ENCODE measurements at places on chromosomes 1 and 21.

- DNase-seq = no peak
Measured at GRCh38 chr1:182235604-182235951, 156.0 kb downstream of the GLUL start.

GRCh38 chr21:45326169-45326851 is 38.6 kb upstream of the POFUT2 start:
- DNase-seq = no peak

GRCh38 chr1:114088392-114089299 is 65.0 kb downstream of the SYT6 start:
- DNase-seq = no peak

DNA sequence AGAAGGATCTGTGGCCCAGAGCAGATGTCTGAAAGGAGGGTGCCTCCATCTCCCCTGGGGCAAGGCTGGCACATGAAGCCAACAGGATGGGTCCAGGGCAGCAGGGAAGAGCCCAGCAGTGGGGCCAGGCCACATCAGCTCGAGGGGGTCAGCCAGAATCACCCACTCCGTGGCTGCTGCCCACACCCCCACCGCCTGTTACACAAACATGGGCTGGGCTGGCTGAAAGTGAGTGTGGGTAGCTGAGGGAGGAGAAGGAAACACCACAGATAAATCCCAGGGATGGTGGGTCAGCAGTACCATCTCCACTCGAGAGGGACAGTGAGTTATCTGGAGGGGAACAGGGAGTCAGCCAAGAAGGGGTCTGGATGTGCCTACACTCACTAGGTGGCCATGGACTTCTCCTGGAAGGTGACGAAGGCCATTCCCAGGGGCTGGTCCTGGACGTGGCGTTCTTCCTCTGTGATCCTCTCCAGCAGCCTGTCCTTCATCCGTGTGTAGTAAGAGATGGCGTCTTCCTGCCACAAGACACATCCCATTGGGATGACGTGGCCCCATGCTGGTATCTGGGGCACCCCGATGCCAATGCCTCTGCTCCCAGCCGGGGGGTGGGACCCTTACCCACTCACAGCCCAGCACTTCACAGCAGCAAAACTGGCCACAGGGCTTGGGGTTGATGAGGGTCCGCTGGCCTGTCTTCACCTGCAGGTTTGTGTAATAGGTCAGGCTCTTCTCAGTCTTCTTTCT is 20.2 kb downstream of the TMEM63A start:
- DNase-seq = no peak

DNA sequence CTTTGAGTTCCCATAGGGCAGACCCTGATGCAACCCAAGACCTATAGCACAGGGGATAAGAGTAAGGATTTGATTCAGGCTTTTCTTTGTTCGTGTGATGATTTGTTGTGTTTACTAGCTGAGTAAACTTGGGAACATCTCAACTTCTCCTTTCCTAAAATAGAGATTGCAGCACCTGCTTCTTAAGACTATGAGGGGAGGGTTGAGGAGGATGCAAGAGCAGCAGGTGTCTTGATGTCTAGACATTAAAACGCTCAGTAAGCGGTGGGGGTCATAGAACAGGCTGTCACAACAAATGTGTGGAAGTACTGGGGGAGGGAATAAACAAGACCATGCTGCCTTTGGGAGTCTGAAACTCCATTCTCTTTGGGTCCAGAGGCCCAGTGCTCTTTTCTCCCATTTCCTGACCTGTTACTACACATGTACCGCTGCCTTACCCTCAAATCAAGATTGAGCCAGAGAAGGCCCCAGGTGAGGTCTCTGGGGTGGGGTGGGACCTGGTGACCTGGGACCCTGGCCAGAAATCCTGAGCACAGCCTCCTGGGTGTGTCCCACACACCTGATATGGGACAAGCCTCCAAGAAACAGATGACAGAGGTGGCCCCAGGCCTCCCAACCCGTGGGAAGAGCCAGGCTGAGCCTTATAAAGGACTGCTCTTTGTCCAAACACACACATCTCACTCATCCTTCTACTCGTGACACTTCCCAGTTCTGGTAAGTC is at the start of gene S100A7A:
TSS of gene S100A7A (plus strand) at position 671 of the 721 bp plus-strand sequence. CDS start 1,563 bp downstream, outside the sequence.
- DNase-seq = no peak

- DNase-seq = no peak
Measured at GRCh38 chr1:69263921-69264391, 303.8 kb upstream of the LRRC7 start.

DNA sequence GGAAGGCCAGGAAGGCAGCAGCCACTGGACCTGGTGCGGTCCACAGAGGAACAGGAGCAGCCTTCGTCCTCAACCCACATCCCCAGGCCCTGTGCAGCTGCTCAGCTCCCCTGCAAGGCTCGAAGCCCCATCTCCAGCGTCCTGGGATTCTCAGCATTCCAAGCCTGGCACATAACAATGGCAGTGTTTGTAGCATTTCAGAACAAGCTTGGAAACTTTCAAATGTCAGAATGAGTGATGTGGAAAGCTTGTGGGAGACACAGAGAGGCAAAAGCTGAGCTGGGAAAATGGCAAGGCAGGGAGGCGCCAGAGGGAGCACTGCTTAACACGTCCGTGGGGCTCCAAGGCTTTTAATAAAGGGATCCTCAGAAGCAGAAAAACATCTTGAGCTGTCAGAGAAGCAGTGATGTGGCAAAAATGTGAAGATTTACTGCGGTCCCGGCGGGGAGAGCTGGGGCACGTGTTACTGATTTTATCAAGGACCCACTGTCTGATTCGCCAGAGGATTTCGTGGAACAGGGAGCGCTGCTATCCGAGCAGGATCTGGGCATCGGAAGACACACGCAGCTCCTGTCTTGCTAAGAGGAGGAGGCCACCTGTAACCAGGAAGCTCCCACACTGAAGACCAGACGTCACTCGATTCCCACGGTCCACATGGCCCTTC is 38.1 kb downstream of the TOMM20 start:
- no peak for DNase-seq

DNA sequence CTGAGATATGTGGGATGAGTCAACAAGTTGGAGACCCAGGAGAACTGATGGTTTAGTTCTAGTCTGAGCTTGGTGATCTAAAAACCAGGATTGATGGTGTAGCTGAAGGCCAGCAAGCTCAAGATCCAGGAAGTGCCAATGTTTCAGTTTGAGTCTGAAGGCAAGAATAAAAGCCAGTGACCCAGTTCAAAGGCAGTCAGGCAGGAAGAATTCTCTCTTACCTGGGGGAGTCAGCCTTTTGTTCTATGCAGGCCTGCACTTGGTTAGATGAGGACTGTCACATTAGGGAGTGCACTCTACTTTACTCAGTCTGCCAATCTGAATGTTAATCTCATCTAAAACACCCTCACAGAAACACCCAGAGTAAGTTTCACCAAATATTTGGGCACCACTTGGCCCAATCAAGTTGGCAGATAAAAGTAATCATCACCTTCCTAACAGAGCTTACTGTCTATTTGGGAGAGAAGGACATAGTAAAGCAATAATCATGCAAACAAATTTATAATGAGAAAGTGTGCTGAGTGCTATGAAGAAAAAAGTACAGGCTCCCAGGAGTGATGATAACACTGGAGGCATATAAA is 63.4 kb downstream of the TSEN15 start:
- DNase-seq = no peak

GRCh38 chr1:232263452-232263851 is 366.5 kb downstream of the SIPA1L2 start:
- no peak for DNase-seq

DNA sequence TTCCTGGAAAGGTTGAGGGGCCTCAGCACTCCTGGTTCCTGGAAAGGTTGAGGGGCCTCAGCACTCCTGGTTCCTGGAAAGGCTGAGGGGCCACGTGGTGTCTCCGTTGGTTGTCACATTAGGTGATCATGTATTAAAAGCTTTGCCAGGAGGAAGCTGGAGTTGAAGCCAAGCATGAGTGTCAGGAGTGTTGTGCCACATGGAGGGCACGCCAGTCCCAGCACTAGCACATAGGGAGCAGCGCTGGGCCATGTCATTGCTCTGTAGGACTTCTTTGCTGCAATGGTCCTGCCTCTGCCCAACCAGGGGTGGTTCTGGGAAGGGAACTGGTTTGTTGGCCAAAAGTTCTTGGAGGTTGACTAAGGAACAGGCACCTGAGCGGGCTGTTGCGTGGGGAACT is 13.3 kb downstream of the ATP5PO start:
- DNase-seq = no peak

DNA sequence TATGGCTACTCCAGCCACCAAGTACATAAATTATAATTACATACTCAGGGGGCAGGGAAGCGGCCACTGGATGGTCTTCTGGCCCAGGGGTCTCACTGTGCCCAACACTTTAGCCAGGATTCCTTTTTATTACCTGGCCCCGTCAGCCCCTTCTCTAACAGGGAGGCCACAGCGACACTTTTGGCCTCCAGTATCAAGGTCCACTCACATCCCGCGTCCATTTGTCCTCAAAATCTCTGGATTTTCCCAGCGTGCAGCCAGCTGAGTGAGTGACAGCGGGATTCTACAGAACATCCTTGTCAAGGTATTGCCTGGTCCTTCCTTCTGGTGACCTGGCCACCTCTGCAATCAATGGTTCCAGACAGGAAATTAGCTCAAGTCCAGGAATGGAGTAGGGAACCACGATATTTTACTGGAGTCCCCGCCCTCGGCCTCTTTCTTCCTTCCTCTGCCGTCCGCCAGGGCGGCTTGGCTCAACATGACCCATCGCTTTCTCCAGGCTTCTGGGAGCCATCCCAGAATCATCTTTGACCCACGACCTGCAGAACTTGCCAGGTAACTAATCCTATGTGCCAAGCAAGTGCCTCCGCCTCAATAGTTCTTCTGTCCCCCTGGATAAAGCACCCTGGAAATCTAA is 2.7 kb upstream of the COL6A2 start:
- DNase-seq = no peak

- no peak for DNase-seq
Measured at GRCh38 chr1:162926906-162927305, 65.9 kb upstream of the CCDC190 start.
